ENCODE measurements at places on chromosomes 12 and 14. TPM values are rescaled to one million over a fixed set of nuclear protein-coding genes. Genes with fewer than 3 reads are reported as not detected.
A peak's percentile ranks its signal among the peaks of the same experiment; 100 is the strongest.

DNA sequence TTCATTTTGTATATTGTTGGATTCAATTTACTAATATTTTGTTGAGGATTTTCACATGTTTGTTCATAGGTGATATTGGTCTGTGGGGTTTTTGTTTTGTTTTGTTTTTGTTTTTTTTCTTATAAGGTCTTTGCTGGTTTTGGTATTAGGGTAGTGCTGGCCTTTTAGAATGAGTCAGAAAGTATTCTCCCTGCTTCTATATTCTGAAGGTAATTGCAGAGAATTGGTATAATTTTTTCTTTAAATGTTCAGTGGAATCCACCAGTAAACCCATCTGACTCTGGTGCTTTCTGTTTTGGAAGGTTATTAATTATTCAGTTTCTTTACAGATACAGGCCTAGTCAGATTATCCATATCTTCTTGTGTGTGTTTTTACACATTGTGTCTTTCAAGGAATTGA is 8.9 kb downstream of the TOGARAM1 start:
- no peak for DNase-seq

- DNase-seq, result no peak
Measured at GRCh38 chr12:68595241-68595640, 15.5 kb upstream of the RAP1B start.

DNA sequence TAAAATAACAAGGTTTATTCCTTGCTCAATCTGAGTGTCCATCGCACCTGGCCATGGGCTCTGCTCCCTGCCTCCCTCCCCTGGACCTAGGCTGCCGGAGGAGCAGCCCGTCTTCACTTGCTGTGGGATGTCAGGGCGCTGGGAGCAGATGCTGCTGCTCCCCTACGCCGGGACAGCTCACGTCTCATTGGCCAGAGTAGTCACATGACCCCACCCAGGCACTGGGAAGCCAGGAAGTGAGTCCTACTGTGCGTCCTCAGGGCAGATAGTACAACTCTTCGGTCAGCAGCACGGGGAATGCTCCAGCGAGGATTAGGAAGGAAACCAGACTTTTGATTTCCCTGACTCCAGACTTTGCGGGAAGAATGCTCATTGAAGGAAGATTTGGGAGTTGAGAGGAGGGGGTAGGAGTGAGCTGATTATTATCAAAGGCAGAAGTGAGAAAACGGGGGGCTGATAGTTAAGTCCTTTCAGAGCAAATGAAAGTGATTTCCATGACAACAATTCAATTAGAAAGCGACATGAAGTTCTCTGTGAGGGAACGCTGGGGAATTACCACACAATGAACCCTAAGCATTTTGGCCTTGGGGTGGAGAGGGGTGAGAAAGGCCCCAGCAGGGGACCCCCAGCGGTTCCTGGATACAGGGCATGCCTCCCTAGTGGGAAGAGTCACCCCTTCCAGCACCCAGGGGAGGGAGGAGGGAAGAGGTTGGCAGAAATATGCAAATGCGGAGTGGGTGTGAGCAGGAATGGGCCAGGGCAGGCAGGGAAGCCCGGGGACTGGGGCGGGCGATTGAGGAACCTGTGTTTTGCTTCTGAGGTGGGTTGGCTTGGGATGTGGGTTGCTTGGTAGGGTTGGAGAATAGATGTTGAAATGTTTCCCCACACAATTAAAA is 215.5 kb downstream of the AACS start:
- DNase-seq, result peak; percentile 5

- DNase-seq, result no peak
Measured at GRCh38 chr14:92466059-92466458, 47.5 kb upstream of the RIN3 start.

DNA sequence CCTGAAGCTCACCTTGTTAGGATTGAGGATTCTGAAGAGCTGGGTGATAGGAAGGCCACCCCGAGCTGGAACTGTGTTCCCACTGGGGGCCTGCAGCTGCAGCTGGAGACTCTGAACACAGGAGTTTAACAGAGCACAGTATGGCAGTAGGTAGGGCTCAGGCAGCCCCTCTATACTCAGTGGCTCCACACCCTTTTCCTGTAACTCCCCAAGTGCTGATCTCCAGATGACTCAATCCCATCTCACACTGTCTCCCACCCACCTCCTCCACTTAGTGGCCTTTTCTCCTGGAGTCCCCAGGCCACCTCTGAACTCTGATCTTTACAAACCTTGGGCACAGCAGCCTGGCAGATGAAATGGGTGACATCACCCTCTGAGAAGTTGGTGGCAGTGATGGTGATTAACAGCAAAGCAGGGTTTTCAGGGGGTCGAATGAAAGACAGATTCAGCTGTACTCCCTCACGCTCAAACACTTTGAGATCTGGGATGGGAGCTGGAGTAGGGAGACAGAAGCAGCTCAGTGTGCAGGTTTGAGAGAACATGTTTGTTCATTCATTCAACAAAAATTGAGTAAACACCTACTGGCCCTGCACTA is 4.0 kb downstream of the THTPA start:
- no peak for DNase-seq

DNA sequence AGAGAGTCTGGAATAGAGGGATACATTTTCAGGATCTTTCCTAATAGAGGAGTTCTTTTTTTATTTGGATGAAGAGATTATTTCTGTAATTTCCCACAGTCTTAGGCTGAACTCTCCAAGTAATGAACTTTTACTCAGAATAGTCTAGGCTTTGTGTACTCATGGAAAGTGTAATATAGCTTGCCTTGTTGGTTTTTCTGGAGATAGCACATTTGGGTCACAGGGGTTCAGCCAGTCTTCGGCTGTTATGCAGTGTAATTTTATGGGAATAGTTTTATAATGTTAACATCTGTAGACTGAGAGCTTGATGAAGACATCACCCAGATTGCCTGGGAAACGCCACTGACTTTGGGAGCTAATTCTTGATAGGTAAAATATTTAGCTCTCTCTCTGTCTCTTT is 450.8 kb downstream of the RAD51B start:
- DNase-seq, result no peak

DNA sequence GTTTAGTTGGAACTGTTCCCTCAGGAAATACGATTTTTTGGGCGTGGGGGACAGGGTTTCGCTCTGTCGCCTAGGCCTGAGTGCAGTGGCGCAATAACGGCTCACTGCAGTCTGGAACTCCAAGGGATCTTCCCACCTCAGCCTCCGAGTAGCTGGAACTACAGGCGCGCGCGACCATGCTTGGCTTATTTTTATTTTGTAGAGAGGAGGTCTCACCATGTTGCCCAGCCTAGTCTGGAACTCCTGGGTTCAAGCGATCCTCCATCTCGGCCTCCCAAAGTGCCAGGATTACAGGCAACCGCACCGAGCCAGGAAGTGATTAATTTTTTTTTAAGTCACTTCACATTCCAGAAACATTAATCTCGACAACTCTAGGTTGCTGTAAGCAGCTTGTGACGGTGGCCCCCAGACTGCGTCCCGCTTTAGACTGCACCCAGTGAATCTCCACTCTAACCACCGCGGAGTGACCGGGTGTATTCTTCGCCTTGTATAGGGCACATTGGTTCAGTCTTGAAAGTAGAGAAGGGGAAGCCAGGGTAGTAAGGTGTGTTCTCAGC is 830 bp upstream of the MIS18BP1 start:
- peak; percentile 54 for DNase-seq

DNA sequence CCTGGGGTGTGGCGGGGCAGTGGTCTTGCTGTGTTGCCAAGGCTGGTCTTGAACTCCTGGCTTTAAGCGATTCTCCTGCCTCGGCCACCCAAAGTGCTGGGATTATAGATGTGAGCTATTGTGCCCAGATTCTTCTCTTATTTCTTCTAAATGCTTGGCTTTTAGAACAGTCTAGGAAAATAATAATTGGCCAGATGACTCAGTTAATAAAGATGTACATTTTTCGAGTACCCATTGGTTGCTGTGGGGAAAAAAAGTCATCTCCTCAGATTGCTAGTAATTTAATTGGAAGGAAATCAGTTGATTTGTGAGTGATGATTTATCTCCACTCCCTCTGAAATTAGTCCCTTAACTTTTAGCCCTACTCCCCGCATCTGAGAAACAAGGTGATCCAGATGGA is 45.5 kb downstream of the CHST11 start:
- no peak for DNase-seq

DNA sequence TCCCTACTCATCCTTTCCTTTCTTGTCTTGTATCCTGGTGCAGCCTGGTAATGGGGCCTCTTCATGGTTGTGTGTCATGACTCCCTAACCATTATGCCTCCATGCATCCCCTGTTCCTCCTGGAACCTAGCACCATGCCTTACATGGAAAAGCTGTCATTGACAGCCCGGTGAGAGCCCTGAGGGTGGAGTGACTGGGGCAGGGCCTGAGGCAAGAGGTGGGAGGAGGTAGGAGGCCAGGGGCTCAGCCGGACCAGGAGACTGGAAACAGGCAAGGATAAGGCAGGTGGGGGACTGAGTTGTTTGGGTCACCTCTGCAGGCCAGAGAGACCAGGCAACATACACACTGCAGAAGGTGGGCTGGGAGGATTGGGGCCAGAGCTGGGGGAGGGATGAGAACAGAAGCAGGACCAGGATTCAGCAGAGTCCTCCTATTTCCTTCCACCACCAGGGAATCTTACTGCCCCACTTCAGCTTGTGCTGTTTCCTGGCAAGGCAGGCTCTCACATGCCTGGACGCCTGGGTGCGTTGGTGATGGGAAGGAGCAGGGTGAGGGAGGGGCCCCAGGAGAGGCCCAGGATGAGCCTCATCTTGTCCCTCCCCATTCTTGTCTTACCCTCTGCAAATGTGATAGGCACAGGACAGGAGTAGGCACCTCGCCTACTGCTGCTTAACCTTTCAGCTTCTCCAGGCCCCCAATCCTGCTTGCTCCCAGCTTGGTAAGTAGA is at the start of gene LTB4R2:
Gene LTB4R2, plus strand, starts transcription at position 603 of the 727 bp plus-strand sequence. CDS start 525 bp downstream, outside the sequence.
- DNase-seq, result no peak

DNA sequence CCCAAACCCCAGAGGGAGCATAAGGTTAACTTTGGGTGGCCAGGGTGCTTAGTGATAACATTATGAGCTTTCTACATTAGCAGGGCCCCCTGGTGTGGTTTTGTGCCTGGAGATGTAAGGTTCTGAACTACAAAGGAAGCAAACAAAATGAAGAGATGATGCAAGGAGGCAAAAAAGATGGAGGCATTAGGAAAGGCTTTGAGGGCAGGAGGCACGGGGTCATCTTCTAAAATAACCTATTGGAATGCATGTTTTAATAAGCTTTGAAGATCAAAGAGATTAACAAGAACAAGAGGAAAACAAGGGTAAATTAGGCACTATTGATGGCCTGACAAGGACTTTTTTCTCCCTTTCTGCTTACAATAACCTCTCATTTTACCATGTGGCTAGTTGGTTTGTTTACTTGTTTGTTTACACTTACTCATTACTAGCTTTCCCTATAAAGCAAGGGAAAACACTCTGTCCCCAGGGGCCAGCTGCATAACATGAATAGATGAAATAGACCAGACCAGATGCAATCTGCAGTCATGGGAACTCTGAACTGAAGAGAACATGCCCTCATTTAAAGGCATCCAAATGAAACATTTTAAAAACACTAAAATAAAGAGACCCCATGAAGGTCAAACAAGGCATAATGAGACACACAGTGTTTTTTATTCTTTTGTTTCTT is 390.3 kb downstream of the DIO2 start:
- DNase-seq, result no peak

DNA sequence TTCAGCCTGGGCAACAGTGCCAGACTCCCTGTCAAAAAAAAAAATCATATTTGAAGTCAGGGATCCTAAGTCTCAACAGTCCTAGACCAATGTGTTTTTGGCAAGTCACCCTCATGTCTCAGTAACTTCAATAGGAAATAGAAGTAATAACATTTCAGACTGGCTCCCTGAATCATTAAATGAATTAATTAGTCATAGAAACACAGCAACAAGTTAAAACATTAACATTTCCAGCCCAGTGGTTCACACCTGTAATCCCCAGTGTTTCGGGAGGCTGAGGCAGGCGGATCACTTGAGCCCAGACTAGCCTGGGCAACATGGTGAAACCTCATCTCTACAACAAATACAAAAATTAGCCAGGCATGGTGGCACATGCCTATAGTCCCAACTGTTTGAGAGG is 125.2 kb downstream of the GTF2A1 start:
- DNase-seq, result no peak

The PPFIA2 gene
- 0.20 TPM for total RNA-seq

The TRHDE gene
- 1.2 TPM for total RNA-seq
